Neural cell (in vitro differentiated cells): ENCODE measurements at places on chromosomes 13 and 19. TPM values are rescaled to one million over a fixed set of nuclear protein-coding genes. Genes with fewer than 3 reads are reported as not detected.

CHST8 gene
- 5.8 and 7.1 TPM in 2 replicates for polyA plus RNA-seq

CC2D1A gene
- polyA plus RNA-seq: 24.5 and 26.9 TPM in 2 replicates

ZNF208 gene
- polyA plus RNA-seq: not detected in 2 replicates

MYO1F gene
- polyA plus RNA-seq: 0.40 TPM in 2 replicates

ANKLE1 gene
- 9.3 and 12.4 TPM in 2 replicates for polyA plus RNA-seq
